ENCODE measurements at places on chromosomes 5 and 9. TPM values are rescaled to one million over a fixed set of nuclear protein-coding genes. Genes with fewer than 3 reads are reported as not detected.

The NUP214 gene
- total RNA-seq: 19.1 TPM

The IGFBPL1 gene
- 0.17 TPM for total RNA-seq

The ECSCR gene
- total RNA-seq: 404 TPM

The SPAG8 gene
- 0.19 TPM for total RNA-seq

The HAPLN1 gene
- total RNA-seq: under 0.01 TPM

The FST gene
- 45.0 TPM for total RNA-seq

The DDX4 gene
- not detected for total RNA-seq

The GGTA1 gene
- 8.7 TPM for total RNA-seq

The PKN3 gene
- 12.9 TPM for total RNA-seq

The SLC6A3 gene
- total RNA-seq: not detected

Data from dermis blood vessel endothelial cell (primary cell).